ENCODE measurements at places on chromosomes 11 and 22.

DNA sequence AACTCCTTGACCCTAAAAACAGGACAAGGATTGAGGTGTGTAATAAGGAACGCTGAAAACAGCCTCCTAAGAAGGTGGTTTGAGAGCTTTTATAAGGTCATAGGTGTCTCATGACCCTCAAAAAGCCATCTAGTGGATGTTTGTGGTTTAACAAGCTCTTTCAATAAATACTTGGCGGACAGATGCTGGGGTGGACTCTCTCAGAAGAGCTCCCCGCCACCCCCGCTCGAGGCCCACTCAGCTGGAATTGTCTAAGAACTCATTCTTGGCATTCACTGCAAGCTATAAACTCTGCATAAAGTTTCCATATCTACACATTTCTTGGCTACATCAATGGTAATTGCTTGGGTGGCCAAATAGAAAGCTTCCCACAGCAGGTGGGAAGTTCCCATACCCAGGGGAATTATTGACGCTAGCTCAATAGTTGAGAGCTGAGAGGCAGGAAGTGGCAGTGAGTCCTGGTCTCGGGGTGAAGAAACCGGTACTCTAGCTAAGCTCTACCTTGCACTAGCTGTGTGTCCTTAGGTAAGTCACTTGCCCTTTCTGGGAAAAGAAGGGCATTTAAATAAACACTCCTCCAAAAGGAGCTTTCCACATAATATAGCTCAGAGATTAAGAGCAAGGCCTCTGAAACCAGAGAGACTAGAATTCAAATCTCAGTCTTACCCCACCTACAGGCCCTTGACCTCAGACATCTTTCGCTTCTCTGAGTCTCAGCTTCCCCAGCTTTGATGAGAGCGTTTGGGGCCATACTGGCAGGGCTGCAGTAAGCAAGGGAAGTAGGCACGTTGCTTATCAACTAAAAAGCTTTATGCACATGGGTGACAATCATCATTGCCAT lies 6.4 kb downstream of the MS4A15 start:
- DNase-seq = no peak

DNA sequence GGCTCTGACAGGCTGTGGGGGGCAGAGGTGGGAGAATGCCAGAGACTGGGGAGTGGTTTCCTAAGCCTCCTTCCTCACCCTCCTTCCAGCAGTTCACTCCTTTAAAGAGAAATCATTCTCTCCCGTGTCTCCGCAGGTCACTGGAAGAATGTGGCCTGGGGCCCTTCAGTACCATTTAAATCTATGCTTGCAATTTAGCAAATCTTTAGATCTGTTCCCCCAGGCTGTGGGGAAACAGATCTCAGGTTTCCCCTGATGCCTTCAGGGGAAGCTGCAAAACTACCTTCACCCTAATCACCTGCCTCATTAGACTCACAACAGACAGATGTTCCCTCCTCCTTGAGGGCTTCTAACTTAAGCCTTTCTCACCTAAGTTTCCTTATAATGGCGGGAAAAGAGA lies 55.3 kb downstream of the KIRREL3 start:
- no peak for DNase-seq

- DNase-seq = no peak
Observed at GRCh38 chr11:131495423-131495822, 125.0 kb downstream of the NTM start.

GRCh38 chr11:64164392-64165312 lies 1.3 kb downstream of the MACROD1 start:
- DNase-seq = no peak

- DNase-seq = no peak
Observed at GRCh38 chr11:96188243-96189006, 154.6 kb downstream of the MAML2 start.

Measured in cortex of kidney (tissue), 1 donor.